ENCODE measurements at places on chromosomes 4 and X. TPM values are rescaled to one million over a fixed set of nuclear protein-coding genes. Genes with fewer than 3 reads are reported as not detected.
A peak's percentile ranks its signal among the peaks of the same experiment; 100 is the strongest.

ARAP2 gene
- total RNA-seq, result 7.9 TPM

DNA sequence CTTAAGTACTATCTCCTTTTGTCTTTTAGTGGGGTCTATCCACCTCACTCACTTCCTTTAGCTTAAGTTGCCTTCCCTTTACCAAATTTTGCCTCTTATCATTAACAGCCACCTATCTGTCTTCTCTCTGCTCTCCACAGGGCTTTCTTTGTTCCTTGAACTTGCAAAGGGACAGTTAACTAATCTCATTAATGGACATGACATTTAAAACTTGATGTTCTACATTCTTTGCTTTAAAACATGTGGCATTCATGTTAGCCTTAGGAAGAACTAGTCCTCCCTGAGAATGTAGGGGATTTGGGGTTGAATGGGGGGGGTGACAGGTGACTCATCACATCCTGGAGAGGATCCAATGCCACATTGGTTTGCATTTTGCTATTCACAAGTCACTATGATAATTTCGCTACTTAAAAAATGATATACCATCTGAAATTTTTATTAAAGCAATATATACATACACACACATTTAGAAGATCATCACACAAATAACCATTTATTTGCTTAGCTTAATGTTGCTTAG, 41.0 kb upstream of the DMD start:
- no peak for DNase-seq

DNA sequence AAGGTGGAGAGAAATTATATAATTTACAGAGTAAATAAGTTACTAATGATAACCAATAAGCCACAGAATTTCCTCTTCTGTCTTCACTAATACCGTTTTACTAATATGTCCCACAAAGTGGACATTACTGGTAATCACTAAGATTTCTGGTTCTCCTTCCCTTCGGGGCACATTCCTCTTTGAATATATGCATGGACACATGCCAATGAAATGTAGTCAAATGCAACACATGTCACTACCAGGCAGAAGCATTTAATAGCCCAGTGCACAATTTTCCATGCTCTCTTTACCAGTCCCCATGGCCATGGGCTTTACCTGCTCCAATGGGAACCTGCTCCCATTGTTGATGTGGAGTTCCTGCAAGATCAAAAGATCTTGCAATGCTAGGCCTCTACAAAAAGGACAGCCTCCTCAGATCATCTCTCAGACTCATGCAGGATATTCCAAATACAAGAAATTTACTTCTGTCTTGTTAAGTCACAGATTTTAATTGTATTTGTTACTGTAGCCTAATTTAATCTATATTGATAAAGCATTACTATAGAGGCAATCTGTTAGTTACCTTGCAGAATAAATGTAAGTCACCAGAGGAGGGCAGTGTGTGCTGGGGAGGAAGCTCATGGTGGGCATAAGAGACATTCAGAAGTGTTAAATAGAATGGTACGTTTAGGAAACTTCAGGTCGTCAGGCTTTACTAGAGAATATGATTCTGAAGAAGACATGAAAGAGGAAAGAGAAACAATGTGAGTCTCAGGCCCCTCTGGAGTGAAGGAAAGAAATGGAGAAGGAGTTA, 37.1 kb upstream of the INPP4B start:
- DNase-seq, result no peak

DNA sequence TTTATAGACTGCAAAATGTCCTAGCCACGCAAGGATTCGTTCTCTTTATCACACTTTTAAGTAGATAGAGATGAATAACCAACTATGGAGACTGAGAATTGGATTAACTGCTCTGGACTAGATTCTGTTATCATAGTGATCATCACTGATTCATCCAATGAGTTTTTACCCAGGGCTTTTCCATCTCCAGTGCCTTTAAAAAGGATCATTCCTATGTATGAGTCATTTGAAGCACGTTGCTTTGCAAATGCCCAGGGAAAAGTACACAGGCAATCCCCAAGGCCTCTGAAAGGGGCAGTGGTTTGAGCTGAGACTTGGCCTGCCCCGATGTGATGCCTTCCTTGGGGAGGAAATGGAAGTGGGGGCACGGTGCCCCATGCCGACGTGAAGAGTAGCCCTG, 122.7 kb upstream of the PSAPL1 start:
- DNase-seq, result no peak

DNA sequence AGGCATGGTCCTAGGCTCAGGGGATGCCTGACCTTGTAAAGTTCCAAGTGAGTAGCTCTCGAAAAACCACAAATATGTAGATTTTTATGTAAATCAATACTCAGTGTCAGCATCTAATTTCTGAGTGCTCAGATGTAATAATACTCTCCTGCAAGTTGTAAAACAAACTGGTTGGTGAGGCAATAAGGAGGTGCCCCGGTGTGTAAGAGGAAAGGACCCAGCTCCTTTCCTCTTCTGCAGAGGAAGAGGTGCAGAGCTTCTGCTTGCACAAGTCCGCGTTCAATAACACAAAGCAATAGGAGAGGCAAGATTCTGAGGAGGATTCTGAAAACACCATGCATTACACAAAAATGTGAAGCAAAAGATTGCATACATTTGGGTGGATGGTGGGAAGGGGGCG, 43.6 kb upstream of the ENPP6 start:
- no peak for DNase-seq

DNA sequence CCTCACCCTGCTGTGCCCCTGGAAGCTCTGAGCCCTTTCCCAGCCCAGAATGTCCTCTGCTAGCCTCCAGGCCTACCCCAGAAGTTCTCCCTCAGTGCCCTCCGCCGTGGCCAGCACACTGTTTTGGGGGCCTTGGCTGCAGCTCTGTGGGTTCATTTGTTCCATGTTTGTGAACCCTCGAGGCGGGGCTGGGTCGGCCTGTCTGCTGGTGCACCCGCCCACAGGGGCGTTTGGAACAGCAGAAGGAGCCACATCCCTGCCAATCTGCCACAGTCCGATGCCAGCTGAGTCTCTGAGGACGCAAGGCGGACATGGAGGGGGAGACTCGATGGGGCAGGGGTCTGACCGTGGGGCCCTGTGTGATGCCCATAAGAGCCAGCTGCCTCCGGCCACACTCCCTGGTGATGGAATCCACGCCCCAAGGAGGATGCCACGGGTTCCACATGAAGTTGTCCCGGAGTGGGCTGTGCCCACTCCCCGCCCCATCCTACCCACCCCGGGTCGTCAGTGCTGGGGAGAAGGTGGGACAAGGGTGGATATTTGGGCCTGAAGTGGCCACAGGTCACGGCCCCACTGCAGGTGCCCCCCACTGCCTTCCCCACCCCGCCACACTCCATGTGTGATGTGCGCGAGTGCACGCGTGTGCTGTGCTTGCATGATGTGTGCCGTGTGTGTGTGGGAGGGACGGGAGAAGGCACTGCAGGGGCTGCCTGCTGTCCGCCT, 7.1 kb downstream of the ATP5ME start:
- peak; percentile 23 for DNase-seq

DNA sequence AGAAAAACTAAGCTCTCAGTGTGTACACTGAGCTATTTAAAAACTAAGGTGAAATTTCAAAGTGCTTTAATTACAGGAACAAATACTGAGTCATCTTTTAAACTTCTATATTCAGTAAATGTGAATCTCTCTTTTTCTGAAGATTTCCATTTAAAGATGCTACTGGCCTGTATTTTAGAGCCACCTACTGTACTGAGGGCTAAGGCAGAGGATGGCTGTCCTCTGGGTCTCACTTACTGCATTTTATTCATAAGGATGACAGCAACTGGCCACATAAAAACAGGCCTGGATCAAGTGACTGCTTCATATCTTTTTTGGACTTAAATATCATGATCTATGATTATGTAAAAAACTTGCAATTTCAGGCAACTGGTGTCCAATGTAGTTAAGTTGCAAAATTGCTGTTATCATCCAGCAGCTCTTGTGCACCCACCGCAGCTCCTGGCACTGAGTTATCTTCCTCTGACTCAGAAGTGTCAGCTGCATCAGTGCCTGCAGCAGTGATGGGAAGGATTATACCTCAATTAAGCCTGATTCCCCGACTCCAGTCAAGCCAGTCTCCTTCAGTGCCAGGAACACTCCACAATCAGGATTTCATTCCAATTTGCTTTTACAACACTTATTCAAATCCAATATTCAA, 1073.7 kb downstream of the PDHA2 start:
- DNase-seq, result no peak

ETDA gene
- not detected for total RNA-seq

CSAG3 gene
- not detected for total RNA-seq

- DNase-seq, result peak; percentile 9
Observed at GRCh38 chr4:3311095-3311372, 18.2 kb downstream of the RGS12 start.

BGN gene
- total RNA-seq, result 65.5 TPM

DNA sequence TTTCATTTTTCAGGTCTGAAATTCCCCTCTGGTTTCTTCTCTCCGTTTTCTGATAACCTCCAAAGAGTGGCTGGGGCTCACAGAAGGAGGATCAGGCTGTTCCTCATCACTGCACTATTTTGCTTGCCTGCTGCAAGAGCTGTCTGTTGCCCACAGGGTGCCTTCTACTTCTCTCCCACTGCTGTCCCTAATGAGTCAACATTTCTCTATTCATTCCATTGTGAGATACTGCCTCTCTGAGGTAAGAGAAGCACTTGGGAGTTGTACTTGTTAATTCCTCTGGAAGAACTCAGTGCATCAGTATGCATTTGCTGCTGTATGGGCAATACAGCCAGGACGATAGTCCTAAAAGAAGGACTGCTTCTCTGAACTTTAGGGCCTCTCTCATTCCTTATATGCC, 34.8 kb downstream of the CT47B1 start:
- no peak for DNase-seq

MND1 gene
- not detected for total RNA-seq

- no peak for DNase-seq
Observed at GRCh38 chrX:8090906-8091305, 80.2 kb downstream of the VCX2 start.

DNA sequence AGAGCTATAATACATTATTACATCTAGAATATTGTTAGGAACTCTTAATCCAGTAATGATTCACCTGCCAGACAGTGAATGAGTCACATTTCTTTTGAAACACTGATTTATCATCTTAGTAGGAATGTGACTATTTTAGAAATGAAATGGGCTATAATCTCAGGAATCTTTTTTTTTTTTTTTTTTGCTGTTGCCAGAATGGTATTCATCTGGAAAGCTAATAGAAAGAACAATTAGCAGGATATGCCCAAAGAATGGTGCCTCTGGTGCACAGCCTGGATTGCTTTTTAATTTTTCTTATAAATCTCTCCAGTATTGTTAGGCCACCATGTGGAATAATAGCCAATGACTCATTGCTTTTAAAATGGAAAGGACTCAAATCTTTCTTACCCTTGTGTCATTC, 181.1 kb upstream of the SMIM31 start:
- DNase-seq, result no peak

GRCh38 chr4:178347111-178347510, 904.9 kb upstream of the AGA start:
- DNase-seq, result no peak

DNA sequence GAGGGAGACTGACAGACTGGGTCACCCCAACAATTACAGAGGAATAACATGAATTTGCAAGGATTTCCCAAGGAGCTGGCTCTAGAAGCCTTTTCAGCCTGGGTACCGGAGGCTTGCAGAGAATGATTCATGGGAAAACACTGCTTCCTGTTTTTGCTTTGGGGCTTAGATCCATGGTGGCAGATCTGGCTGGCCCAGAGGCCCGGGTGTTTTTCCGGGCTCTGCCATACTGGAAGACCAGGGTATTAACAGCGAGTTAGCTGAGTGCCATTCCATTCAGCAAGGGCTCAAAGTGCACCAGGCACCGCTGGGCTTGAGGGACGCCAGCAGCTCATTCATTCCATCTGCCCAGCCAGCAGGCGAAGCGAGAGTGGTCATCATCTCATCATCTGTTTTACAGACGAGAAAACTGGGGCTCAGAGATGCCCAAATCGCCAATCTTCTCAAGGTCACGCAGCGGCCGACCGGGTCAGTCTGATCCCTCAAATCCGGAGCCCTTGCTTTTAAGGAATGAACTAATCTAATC, 1.3 kb downstream of the WDR1 start:
- DNase-seq, result peak; percentile 17

DNA sequence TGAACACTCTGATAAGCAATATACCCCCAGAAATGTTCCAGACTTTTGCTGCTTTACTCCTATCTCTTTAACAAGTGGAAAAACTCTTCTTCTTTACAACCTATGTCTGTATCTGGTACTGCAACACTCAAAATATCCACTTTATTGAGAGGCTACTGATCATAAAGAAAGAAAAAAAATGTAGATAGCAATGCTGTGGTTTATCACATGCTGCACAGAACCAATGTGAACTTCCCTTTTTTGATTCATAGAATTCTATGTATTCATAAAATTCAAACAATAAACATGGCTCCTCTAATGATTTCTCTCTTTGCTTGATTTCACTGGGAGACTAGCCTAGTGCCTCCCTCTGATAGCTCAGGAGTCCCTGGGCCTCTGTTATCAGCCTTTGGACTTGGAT, 223.5 kb downstream of the ZNF674 start:
- no peak for DNase-seq

GRCh38 chr4:174324725-174325124, 41.0 kb downstream of the CEP44 start:
- no peak for DNase-seq

DNA sequence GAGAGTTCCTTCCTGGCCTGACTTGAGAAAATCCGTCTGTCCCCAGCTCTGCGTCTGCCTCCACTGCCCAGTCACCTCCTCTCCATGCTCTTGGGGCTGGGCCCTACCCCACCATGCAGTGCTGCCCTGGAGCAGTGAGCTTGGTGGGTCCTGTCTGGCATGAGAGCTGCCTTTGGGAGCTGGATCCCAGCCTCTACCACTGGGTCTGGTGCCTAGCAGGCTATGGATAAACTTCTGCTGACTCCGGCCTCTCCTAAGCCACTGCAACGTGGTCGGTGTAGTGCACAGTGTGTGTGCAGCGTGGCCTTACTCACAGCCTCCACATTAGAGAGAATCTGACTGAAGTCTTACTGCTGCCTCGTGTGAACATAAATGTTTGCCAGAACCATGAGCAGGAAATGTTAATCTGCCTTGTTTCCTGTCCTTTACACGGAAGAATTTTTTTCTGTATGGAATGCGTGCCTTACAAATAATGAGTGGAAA, 47.6 kb downstream of the HTT start:
- no peak for DNase-seq

HS3ST1 gene
- total RNA-seq, result 0.90 TPM

DNA sequence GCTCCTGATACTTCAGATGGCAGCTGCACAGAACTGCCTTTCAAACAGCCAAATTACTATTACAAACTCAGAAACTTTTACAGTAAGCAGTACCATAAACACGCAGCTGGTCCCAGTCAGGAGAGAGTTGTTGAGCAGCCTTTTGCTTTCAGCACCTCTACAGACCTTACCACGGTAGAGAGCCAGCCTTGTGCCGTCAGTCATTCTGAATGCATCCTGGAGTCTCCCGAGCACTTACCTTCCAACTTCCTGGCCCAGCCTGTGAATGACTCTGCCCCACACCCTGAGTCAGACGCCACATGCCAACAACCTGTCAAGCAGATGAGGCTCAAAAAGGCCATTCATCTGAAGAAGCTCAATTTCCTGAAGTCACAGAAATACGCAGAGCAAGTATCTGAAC, 12.4 kb downstream of the ZBTB49 start:
- DNase-seq, result no peak

- DNase-seq, result no peak
Observed at GRCh38 chr4:176142253-176142652, 53.1 kb downstream of the SPATA4 start.

Data from heart left ventricle (tissue), 16 donors.